Omental fat pad (tissue), 4 donors: ENCODE measurements at places on chromosomes 7 and 10. TPM values are rescaled to one million over a fixed set of nuclear protein-coding genes. Genes with fewer than 3 reads are reported as not detected.

GRCh38 chr10:100327007-100327717 lies 2.9 kb downstream of the PKD2L1 start:
- no peak for DNase-seq

Gene WNT16
- total RNA-seq: not detected

- DNase-seq: no peak
Measured at GRCh38 chr10:63636812-63637211, 115.6 kb downstream of the REEP3 start.

- DNase-seq: no peak
Measured at GRCh38 chr7:141145630-141145982, 71.7 kb downstream of the TMEM178B start.

DNA sequence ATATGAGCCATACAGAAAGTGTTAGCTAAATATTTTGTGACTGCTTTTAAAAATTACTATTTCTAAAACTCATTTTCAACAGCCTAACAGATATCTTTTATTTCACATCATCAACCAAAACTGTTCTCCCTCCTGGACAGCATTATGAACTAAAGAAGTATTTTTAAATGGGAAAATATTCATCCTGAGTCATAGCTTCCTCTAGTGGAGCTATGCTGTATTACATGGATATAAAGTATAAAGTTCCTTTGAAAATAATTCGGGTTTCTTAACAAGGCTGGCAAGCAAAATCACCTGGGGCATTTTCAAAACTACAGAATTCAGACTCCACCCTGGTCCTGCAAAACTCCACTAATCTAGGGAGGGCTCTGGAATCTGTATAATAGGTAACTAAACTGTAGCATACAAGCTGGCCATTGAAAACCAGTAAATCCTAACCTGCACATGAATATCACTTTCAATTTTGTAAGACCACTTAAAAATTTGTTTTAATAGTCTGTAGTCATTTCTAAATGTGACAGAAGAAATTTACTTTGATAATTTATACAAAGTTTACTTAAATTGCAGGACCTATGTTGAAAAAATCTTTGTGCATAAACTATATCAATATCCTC lies 53.5 kb downstream of the SCIN start:
- DNase-seq: no peak

Gene MAGI2
- 20.6 TPM for total RNA-seq

Gene CFAP58
- 0.19 TPM for total RNA-seq

Gene GPR22
- total RNA-seq: not detected

DNA sequence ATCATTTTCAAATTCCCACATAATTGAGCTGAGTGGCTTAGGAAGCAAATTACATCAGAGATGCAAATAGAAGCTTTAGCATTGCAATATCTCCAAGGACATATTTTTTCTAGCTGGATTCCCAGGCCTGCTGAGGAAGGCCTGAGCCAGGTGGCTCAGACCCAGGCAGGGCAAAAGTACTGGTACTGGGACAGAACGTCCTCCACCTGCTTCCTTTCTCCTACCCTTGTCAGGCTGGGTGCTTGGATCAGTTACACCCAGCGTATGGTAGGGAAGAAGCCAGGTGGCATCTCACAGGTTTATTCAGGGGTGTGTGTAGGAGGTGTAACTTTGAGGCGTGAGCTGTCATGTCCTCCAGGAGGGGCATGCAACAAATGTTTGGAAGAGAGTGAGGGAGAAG lies 3.0 kb upstream of the PANK1 start:
- DNase-seq: no peak

- DNase-seq: no peak
Measured at GRCh38 chr7:76054123-76055120, 6.5 kb downstream of the MDH2 start.

Gene SERPINE1
- 36.4 TPM for total RNA-seq

GRCh38 chr7:158321056-158321700 lies 266.4 kb downstream of the PTPRN2 start:
- no peak for DNase-seq

DNA sequence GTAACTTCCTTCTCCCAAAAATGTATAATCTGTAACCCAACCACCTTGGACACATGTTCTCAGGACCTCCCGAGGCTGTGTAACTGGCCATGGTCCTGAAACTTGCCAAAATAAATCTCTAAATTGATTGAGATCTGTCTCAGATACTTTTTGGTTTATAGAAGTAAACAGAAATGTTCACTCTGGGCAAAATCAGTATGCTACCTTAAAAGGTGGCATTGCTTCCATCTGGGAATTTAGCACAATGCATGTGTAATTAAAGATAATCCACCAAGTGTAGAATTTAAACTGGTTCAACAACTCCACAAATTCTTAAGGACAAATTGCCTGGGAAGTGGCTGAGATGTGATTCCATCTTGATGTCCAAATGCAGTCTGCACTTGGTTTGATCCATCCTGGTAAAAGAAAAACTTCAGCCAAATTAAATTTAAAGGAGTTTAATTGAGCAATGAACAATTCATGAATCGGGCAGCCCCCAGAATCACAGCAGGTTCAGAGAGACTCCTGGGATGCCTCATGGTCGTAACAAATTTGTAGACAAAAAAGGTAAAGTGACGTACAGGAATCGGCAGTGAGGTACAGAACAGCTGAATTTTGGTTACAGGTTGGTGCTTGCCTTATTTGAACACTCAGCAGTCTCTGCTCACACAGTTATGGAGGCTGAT lies 102.6 kb upstream of the PFKP start:
- DNase-seq: no peak

- DNase-seq: no peak
Measured at GRCh38 chr7:156772725-156773124, 120.3 kb downstream of the LMBR1 start.

Gene TMEM270
- total RNA-seq: not detected

Gene SPDYE1
- total RNA-seq: not detected

GRCh38 chr10:74898201-74898976 lies 72.0 kb downstream of the KAT6B start:
- no peak for DNase-seq

Gene POMZP3
- 5.2 TPM for total RNA-seq

Gene GRID1
- 1.7 TPM for total RNA-seq

Gene EN2
- not detected for total RNA-seq

Gene ACHE
- 0.96 TPM for total RNA-seq

DNA sequence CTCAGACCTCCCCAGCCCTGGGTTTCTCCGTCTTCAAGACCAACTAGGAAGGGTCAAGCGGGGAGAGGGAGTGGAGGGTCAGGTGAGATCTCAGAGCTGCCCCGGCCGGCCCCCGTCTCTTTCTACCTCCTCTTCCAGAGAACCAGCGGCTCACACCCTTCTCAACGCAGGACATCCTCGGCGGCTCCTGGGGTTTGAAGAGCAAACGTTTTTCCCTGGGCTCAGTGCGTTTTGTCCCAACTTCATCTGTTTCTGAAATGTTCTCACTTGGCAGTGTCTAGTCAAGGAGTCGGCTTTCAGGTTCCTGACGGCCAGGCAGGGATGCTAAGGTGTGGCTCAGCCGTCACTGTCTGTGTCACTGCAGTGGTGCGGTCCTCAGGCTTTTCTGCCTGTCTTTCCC lies 416.4 kb upstream of the FOXK1 start:
- DNase-seq: no peak

- no peak for DNase-seq
Measured at GRCh38 chr10:117991701-117992100, 55.0 kb downstream of the RAB11FIP2 start.

Gene LRRD1
- 0.12 TPM for total RNA-seq

DNA sequence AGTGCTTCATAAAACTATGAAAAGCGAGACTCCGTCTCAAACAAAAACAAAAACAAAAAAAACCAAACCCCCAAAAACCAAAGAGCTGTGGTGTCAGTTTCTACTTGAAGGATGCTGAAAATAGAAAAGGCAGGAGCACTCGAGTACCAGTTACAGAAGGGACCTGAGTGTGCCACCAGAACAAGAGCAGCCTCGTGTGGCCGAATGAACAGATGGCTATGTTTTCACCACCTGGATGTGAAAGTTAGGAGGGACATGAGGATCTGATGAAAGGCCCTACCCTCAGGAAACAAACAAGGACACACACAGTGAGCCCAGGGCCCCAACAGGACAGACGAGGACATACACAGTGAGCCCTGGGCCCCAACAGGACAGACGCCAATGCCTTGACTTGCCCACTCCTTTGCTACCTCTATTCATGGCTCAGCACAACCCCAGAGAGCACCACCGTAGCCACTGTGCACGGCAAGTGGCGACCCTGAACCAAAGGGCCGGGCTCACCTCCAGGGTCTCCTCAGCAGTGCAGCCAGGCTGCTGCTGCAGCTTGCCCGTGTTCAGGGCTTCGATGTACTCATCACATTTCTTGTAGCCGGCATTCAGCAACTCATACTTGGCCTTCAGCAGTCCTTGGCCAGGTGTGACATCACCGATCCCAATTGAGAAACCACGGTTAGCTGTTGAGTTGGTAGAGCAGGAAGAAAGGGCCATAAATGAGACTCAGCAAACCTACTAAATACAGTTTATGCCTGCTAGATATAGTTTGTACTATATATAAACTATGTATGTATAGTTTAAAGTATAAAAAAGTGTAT lies 24.9 kb downstream of the POLR3A start:
- no peak for DNase-seq

DNA sequence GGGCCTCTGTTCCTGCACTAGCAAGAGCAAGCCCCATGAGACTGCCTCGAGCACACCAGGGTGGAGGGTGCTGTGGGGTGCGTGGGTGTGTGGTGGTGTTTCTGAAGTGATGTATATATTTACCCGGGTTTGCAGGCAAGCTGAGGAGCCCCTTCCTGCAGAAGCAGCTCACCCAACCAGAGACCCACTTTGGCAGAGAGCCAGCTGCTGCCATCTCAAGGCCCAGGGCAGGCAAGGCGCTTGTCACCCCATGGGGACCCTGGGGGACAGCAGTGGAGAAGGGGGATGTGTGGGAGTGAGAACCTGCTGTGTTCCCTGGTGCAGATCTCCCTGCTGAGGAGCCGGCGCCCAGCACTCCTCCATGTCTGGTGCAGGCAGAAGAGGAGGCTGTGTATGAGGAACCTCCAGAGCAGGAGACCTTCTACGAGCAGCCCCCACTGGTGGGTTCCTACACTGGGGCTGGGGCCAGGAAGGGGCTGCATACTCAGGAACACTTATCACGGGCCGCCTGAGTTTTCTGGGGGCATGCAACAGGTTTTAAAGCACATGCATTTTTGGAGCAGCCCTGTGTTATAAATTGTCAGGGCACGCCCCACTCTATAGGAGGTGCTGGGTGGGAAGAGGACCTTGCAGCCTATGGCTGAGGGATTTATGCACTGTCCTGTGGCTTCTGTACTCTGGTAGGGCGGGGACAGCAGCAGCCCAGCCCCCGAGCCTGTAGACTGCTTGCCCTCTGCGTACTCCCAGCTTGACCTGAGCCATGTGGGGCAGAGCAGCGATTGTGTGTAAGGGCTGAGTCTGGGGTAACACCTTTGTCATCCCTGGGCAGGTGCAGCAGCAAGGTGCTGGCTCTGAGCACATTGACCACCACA lies 5.9 kb downstream of the PGAM2 start:
- DNase-seq: peak; percentile 6

Gene CYP2C19
- total RNA-seq: not detected

Gene SFRP4
- total RNA-seq: 3.5 TPM

Gene C10orf105
- total RNA-seq: 0.16 TPM

Gene CALN1
- not detected for total RNA-seq

DNA sequence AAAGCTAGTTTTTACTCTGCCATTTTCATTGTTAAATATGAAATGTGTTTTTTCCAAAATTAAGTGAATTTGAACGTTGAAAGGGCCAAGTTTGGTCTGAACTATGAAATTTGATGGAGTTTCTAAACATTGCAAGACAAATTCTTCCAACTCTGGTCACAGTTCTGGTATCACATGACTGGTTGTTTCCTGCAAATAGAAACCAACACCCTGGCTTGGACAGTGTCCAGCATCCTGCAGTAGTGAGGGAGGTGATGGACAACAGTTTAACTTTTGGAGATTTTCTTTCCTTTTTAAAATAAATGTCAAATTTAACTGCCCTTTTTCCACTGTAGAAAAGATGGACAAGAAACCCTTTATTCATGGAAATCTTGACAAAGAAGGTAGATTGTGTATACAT lies 54.8 kb upstream of the AGBL3 start:
- DNase-seq: no peak

Gene WASL
- total RNA-seq: 30.1 TPM

GRCh38 chr10:119166564-119166963 lies 1.1 kb upstream of the SFXN4 start:
- DNase-seq: no peak

GRCh38 chr10:28425422-28425821 lies 107.5 kb upstream of the WAC start:
- no peak for DNase-seq

- no peak for DNase-seq
Measured at GRCh38 chr7:15626041-15626440, 60.4 kb downstream of the MEOX2 start.

Gene RHOBTB1
- 14.3 TPM for total RNA-seq

Gene C10orf53
- total RNA-seq: not detected

- DNase-seq: no peak
Measured at GRCh38 chr7:74482197-74482467, 28.4 kb downstream of the GTF2IRD1 start.

Gene LIPM
- not detected for total RNA-seq

GRCh38 chr7:8177109-8177933 lies 84.6 kb downstream of the ICA1 start:
- no peak for DNase-seq
